GF-D8 (cell line): ENCODE measurements at places on chromosomes 13 and 19.

GRCh38 chr13:25529425-25529824 lies 157.7 kb downstream of the ATP8A2 start:
- DNase-seq, result no peak

GRCh38 chr19:19062454-19063182 lies 1.2 kb upstream of the SLC25A42 start:
- no peak for DNase-seq

GRCh38 chr13:113647351-113648215 lies 10.4 kb downstream of the ATP4B start:
- peak; percentile 19 for DNase-seq

DNA sequence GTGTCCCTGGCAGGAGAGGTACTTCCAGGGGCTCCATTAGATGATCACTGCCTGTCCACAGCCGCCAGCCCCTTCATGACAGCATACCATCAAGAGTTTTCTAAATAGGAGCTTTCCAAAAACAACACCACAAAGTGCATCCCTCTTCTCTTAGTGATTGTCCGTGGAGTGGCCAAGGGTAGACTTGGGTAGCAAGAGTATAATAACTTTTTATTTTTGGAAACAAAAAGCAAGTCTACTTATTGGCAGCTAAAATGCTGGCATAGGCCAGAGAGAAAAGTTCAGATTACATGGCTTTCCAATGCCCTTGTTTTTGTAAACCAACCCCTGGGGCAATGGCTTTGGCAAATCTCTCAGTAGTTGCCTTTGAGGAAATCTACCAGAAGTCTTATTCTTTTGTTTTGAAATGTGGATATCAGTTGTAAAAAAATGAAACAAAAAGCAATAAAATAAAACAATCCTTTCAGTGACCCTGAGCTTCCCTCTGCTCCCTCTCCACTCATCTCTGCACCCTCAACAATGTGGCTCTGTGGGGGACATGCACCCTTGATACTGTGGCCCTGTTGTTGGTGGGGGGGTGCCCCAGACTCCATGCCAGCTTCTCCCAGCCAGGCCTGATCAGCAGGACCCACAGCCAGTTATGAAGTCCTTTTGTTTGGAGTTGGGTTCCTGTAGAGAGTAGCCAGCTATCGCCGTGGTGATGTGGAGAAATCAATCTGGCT lies 294.1 kb downstream of the DLEU7 start:
- DNase-seq, result no peak

- peak; percentile 15 for DNase-seq
These were observed 163.0 kb downstream of the EFNB2 start for GRCh38 chr13:106372199-106373155.

DNA sequence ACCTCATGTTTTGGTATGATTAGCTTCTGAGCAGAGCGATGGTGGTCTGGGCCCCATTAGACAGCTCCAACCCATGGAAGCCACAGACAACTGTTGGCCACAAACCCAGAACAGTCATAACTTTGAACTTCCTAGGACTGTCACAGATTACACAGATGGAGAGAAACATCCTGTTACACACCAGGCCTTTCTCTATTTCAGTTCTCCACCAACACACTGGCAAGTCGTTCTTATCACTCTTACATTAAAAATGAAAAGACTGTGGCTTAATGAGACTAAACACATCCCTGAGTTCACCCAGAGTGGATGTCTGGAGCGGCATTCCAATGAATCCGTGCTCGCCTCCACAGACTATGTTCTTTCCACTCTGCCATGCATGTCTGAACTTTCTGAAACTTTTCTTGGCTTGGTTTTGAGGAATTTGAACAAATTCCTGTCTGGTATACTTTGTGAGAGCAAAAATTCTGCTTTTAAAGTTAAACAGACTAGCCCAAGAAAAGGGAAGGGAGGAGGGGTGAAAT lies 109.1 kb downstream of the NALCN start:
- no peak for DNase-seq

DNA sequence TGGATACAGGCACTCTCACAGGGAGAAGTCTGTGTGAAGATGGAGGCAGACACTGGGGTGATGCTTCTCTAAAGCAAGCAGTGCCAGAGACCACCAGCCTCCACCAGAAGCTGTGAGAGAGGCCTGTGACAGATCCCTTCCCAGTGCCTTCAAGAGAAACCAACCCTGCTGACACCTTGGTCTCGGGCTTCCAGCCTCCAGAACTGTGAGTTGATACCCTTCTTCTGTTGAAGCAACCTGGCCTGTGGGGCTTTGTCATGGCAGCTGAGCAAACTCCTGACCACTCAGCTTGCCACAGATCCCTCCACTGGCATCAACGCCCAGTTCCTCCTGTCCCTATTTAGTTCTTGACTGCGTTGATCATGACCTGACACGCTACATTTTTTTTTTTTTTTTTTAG lies 29.0 kb downstream of the ELAVL1 start:
- DNase-seq, result no peak

DNA sequence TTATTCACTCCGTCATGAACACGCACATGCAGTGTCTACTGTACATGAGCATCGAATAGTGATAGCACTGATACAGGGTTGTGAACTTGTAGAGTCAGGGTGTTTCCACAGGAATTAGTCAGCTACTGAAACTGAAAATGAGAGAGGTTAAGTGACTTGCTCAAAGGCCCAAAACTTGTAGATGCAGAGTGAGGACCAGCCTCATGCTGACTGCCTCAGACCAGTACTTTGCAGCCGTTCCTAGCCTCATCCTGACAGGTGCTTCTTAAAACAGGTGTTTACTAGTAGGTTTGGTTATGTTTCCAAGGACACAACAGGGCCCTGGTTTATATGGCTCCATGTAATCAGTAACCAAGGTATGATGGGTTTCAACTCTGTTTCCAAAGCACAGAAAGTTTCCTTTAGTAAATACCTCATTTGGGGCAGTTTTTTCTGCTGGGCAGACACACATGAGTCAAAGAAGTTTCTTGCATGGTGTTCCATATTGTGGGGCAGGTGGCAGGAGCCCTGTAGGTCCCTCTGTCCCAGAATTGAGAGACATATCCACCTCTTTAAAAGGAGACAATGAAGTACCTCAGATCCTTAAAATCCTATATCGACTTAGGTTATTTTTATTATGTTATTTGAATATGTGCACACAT lies 16.0 kb downstream of the FGF9 start:
- no peak for DNase-seq

DNA sequence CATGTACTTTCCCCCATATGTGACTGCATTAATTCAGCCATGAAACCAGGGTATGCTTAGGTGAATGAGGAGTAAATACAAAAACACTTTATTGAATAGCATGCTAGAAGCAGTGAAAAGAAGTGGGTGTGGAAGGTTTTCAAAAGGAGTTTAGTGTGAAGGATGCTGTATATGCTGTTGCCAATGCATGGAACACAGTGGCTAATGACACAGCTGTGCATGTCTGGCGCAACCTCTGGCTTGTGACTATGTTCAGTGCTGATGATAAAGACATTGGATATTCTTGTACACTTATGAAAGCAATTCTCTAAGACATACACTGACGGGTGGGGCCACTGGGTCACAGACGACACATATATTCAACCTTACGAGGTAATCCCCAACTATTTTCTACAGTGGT lies 55.2 kb downstream of the SOX21 start:
- DNase-seq, result no peak

GRCh38 chr13:32910530-32910929 lies 105.7 kb upstream of the KL start:
- DNase-seq, result no peak

- DNase-seq, result no peak
These were observed 200.2 kb upstream of the SOX1 start for GRCh38 chr13:111866731-111867245.

DNA sequence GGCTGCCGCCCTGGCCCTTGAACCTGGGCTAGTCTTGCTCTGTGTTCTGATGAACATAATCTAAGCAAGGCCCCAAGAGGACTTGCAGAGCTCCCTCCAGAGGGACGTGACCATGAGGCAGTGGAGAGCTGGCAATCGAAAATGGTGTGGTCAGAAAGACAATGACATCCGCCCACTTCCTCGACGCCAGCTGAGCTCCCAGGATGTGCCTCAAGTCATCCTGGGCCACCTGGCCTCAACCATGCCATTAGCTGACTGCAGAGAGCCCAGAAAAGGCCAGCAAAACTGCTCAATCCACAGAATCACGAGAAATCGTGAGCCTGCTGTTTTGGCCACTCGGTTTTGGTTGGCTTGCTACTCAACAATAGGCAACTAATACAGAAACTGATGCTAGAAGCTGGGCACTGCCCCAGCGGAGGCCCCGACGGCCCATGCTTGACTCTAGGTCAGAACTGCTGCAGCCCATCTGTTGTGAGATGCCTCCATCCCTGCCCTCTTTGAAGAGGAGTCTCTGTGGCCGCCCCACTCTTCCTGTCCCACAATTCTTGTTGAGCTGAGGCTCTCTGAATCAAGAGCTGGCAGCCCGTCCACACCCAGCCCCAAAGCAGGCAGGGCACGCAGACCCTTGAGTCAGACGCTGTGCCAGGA lies 53.3 kb downstream of the STK24 start:
- no peak for DNase-seq

DNA sequence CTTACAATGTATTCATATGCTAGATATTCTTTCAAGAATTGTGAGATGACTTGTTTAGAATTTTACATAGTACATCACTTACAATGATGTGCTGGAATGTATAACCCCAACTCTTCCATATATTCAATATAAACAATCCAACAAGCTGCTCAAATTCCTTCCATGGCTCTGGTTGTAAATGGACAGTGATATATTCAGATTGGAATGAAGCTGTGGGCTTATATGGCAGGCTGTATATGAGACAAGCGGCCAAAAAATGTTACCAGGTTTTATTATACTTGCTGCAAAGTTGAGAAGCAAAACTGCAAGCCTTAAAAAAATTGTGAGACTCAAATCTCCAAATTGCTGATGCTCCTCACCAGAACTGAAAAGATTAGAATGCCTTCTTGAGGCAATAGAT lies 83.6 kb upstream of the KLF12 start:
- no peak for DNase-seq

DNA sequence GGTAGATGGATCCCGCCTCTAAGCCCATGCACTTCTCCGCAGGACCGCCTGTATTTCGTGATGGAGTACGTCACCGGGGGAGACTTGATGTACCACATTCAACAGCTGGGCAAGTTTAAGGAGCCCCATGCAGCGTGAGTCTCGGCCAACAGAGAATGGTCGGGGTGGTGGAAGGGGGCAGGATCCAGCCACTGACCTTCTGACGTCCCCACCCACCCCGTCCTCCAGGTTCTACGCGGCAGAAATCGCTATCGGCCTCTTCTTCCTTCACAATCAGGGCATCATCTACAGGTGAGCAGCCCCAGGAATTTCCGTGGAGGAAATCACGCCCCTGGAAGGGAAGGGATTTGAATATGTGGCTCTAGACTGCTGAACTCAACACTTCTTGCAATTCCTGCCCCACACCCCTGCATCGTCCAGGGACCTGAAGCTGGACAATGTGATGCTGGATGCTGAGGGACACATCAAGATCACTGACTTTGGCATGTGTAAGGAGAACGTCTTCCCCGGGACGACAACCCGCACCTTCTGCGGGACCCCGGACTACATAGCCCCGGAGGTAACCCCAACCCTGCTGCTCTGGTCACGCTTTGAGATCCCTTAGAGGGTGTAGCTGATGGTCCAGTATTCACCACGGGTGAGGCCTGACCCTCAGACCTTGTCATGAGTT lies 8.8 kb upstream of the CACNG7 start:
- DNase-seq, result no peak

- no peak for DNase-seq
These were observed 2.3 kb upstream of the KBTBD7 start for GRCh38 chr13:41196620-41197019.

DNA sequence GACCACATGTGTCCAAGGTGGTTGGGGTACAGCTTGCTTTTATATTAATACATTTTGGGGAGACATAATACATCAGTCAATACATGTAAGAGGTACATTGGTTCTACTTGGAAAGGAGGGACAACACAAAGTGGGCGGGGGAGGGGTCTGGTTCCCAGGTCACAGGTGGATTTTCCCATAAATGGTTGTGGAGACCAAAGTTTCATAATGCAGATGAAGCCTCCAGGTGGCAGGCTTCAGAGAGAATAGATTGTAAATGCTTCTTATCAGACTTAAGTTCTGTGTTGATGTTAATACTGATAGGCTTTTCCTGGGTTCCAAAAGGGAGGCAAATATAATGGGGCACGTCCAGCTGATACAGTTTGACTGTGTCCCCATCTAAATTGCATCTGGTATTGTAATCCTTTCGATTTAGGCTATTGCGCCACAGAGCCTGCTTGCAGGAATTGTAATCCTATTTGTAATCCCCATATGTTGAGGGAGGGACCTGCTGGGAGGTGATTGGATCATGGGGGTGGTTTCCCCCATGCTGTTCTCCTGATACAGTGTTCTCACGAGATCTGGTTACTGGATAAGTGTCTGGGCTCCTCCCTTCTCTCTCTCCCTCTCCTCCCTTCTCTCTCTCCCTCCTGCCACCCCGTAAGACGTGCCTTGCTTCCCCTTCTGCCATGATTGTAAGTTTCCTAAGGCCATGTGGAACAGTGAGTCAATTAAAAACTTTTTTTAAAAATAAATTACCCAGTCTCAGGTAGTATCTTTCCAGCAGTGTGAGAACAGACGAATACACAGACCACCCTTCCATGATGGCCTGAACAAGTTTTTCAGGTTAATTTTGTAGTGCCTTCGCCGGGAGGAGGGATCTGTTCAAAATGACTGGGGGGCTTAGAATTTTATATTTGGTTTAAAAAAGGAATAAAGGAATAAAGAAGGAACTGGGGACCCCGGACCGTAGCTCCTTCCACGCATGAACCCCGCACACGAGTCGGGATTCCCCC lies 44.9 kb downstream of the ZNF823 start:
- DNase-seq, result peak; percentile 61

GRCh38 chr19:33670398-33670797 lies 48.6 kb downstream of the CHST8 start:
- no peak for DNase-seq

DNA sequence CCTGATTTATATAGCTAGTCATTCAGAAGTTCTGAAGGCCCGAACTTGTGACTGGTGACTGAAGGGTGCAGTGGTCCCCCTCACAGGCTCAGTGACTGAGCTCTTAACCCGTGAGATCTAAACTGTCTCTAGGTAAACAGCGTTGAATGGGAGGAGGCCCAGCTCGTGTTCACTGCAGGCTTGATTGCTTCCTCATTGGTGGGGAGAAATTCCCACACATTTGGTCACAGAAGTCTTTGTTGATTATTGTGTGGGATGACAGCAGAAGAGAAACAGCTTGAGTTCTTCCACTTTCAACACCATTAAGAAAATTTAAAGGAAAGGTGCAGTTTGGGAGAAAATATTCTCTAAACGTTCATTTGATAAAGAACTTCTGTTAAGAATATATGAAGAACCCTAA lies 1178.0 kb downstream of the UQCRFS1 start:
- no peak for DNase-seq
